ENCODE measurements at places on chromosomes 5 and 9. TPM values are rescaled to one million over a fixed set of nuclear protein-coding genes. Genes with fewer than 3 reads are reported as not detected.

AGXT2 gene
- not detected for polyA plus RNA-seq

WNK2 gene
- not detected for polyA plus RNA-seq

PRDM9 gene
- polyA plus RNA-seq = not detected

FGF18 gene
- polyA plus RNA-seq = not detected

CYLC2 gene
- polyA plus RNA-seq = not detected

ZNF879 gene
- 3.3 TPM for polyA plus RNA-seq

LCN15 gene
- not detected for polyA plus RNA-seq

SH3RF2 gene
- polyA plus RNA-seq = not detected

S100Z gene
- polyA plus RNA-seq = not detected

AJM1 gene
- not detected for polyA plus RNA-seq

PRUNE2 gene
- not detected for polyA plus RNA-seq

NFIB gene
- not detected for polyA plus RNA-seq

TMEFF1 gene
- not detected for polyA plus RNA-seq

PLCXD3 gene
- not detected for polyA plus RNA-seq

MAMDC4 gene
- polyA plus RNA-seq = not detected

IL11RA gene
- 6.1 TPM for polyA plus RNA-seq

IL4 gene
- not detected for polyA plus RNA-seq

PCDHGA4 gene
- not detected for polyA plus RNA-seq

POLR3G gene
- polyA plus RNA-seq = 2.8 TPM

CDC25C gene
- not detected for polyA plus RNA-seq

OLFML2A gene
- polyA plus RNA-seq = not detected

ZFAND5 gene
- polyA plus RNA-seq = 51.8 TPM

DIMT1 gene
- 46.3 TPM for polyA plus RNA-seq

ANKRD18B gene
- polyA plus RNA-seq = not detected

UGT3A2 gene
- not detected for polyA plus RNA-seq

CBY3 gene
- not detected for polyA plus RNA-seq

MARVELD2 gene
- polyA plus RNA-seq = 0.46 TPM

SPATA31D3 gene
- not detected for polyA plus RNA-seq

COL15A1 gene
- polyA plus RNA-seq = not detected

Measured in naive thymus-derived CD8-positive, alpha-beta T cell (primary cell).